ENCODE measurements at places on chromosomes 5 and 9.
A peak's percentile ranks its signal among the peaks of the same experiment; 100 is the strongest.

- peak; percentile 34 for DNase-seq
Observed at GRCh38 chr9:36901528-36901927, 132.5 kb downstream of the PAX5 start.

DNA sequence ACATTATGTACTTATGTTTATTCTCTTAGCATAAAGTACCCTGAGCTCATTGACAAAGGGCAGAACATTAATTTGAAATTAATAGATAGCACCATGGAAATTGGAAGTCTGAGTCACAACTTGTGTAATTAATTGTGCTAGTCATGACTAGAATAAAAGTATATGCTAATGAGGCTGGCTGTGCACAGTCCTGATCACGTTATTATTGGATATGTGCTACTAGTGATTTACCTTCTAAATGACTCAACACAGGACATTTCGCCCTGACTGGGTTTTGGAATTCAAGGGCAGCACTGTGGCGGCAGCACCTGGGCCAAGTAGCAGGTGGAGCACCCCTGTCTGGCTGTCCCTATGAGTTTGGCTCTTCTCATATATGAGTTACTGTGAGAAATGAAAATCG, 341.8 kb downstream of the ICE1 start:
- DNase-seq, result no peak

GRCh38 chr5:31273161-31273560, 79.7 kb downstream of the CDH6 start:
- DNase-seq, result no peak

DNA sequence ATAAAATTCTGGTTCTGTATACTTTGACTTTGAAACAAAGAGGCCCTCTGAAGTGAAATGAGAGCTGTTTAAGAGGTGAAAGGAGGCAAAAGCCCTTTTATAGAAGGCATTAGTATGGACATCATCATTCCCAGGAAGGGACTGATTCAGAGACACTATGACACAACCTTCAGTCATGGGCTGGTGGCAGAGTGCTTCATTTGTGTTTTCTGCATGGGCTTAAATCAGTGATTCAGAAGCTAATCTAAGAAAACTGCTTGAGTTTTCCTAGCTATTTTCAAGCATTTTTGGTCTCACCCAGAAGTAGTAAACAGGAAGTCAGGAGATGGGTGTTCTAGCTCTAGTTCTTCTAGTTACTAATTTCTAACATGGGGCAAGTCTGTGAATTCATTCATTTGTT, 288.9 kb downstream of the TRPM3 start:
- DNase-seq, result no peak

- no peak for DNase-seq
Observed at GRCh38 chr9:131594906-131595665, 49.8 kb downstream of the PRRT1B start.

GRCh38 chr5:134177369-134178095, 782 bp upstream of the SKP1 start:
- no peak for DNase-seq

- DNase-seq, result no peak
Observed at GRCh38 chr5:159448-160172, 31.7 kb upstream of the LRRC14B start.

GRCh38 chr5:17398431-17398830, 99.6 kb upstream of the TAF11L2 start:
- DNase-seq, result no peak

GRCh38 chr5:32598260-32598937, 13.0 kb downstream of the SUB1 start:
- no peak for DNase-seq

DNA sequence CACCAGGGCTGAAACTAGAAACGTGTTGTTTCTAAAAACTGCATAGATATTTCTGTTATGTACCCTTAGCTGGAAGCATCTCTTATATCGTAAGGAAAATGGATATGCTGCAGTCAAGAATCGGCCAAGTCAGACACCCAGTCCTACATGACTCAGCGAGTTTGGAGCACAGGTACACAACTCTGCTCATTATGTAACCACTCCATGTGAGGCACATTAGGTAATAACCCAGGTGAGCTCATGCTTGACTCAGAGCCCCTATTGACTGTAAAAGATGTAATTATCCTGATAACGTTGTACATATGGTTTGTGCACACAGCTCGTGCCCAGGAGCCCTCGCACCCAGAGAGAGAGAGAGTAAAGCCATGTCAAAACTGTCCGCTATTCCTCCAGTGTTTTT, 593.7 kb upstream of the ACO1 start:
- DNase-seq, result no peak

- no peak for DNase-seq
Observed at GRCh38 chr5:88667496-88668201, 215.3 kb downstream of the MEF2C start.

GRCh38 chr5:115573133-115573532, 28.6 kb upstream of the FEM1C start:
- no peak for DNase-seq

- peak; percentile 29 for DNase-seq
Observed at GRCh38 chr9:20980832-20981455, 50.5 kb downstream of the HACD4 start.

DNA sequence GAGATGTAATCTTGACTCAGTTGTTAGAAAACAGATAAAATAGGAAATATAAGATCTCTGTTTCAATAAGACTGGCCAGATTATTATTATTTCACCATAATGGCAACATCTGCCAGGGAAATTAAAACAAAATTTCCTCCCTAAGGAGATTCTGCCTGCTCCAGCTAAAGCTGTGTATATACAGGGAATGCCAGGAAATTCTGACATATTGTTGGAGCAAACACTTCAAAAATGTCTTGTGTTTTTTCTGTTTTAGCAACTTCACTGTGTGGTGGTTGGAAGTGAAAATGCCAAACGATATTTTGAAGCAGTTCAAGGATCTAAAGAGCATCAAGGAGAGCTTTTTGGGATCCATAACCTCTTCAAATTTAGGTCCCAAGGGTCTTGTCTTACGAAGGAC, 90.8 kb downstream of the ERCC6L2 start:
- DNase-seq, result no peak

- no peak for DNase-seq
Observed at GRCh38 chr9:89871871-89872331, 267.1 kb downstream of the GADD45G start.

DNA sequence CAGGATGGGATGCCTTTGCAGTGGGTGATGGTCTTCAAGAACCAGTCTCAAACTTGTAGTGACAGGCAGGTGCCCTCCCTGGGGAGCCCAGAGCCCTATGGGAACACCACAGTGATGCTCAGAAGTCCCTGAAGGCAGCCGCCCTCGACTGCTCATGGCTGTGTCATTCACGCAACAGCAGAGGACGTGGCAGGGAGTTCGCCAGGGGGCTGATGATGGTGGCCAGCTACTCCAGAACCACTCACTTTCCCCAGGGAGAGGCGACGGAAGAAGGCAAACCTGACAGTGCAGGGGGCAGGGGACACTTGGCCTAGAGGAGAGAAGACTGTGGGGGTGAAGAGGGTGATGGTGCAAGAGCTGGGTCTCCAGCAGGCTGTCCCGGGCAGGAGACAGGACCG, 4.0 kb downstream of the IL13 start:
- no peak for DNase-seq

DNA sequence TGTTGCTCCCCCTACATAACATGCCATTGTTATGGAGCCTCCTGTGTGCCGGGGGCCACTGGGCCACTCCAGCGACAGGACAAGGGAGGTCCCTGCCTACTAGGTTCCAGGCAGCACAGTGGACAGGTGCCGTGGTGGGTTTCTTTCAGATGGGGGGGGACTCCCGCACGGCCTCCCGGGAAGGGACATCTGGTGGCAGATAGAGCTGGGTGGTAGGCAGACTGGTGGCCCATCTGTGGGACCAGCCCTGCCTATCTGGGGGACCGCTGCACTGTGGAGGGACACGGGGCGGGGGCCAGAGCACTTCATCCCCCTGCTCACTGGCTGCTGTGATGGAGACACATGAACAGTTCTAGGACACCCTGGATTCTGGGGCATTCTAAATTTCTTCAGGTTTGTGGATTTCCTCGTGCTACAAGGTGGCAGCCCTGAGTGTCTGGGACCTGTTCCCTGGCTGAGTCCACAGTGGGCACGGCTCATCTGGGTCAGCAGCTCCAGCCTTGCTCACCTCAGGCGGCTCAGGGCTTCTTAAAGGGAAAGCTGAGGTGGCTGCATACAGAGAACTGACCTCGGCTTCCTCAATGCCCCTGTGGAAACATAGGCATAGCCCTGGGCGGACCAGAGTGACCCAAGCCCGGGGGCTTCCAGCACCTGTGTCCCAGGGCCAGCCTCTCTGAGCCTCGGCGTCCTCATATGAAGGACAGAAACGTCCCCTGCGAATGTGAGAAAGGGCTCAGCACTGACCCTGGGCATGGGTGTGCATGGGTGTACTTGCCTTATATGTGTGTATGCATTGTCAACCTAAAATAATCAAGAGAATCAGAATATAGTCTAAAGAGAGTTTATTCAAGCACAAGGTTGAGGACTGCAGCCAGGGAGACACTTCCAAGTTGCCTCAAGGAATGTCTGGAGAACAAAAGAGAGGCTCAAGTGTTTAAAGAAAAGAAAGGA, 22.5 kb downstream of the FGD3 start:
- DNase-seq, result no peak

DNA sequence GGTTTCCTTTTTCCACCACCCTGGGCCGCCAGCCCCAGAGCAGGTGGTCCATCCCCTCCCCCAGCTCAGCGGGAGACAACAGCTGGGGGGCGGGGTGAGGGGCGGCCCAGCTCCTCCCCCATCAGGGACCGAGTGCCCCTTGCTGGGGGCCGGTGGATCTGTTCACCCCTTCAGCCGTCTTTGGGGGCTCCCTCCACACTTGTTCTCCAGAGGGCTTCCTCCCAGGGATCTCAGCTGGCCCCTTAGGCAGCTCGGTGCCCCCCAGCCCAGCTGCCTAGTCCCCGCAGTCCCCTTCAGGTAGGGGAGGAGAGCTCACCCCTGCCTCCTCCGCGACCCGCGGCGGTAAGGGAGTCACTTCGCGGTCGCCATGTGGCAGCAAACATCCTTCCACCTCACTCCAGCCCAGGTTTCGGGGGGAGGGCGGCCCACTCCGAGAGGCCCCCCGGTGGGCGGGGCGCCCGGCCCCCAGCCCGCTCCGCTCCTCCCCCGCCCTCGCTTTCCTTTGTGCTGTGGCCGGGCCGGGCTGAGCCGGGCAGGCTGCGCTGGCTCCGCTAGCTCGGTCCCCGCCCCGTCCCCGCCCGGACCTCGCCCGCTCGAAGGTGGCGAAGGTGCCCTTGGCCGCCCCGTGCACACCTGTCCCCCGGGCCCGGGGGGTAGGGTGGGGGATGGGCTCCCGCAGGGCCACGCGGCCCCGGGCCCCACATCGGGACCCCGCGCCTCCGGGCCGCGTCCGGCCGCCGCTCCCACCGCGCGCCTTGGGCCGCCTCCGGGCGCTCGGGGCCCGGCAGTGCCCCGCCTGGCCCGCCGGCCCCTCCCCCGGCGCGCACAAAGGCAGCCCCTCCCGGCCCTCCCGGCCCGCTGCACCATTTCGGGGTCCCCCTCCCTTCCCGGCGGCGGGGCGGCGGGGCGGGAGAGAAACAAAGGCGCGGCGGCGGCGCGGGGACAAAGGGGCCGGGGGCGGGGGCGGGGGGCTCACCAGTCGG, 683 bp downstream of the DBN1 start:
- DNase-seq, result peak; percentile 48

- no peak for DNase-seq
Observed at GRCh38 chr9:33222031-33222430, 17.9 kb upstream of the SPINK4 start.

DNA sequence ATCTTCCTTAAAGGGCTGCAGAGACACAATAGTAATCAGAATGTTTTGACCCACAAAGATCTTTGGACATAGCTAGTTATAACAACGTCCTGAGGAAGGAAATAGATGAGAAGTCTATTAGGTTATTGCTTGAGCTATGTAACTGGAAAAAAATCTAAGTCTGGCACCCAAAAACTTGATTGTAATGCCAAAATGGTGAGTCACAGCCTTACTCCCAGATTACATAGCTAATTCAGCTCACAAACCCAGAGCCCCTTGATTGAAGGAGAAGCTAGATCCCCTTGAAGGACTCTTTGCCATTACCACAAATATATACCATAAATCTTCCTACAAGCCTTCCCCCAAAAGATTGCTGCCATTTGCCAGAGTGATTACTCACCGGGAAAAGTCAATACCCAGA, 341.8 kb upstream of the KIF2A start:
- no peak for DNase-seq

DNA sequence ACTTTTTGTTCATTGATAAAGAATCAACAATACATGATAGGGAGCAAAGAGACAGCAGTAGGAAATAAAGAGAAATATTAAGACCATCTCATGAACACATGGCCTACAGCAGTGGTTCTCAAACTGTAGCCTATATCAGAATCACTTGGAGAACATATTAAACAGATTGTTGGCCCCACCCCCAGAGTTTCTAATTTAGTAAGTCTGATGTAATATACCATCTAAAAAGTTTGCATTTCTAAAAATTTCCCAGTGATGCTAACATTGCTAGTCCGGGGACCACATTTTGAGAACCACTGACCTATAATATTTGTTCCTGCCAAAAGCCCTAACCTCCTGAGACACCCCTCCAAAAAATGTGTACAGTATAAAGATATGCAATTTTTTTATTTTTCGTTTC, 306.2 kb upstream of the NREP start:
- DNase-seq, result no peak

GRCh38 chr5:123722451-123722850, 210.5 kb downstream of the CSNK1G3 start:
- no peak for DNase-seq

DNA sequence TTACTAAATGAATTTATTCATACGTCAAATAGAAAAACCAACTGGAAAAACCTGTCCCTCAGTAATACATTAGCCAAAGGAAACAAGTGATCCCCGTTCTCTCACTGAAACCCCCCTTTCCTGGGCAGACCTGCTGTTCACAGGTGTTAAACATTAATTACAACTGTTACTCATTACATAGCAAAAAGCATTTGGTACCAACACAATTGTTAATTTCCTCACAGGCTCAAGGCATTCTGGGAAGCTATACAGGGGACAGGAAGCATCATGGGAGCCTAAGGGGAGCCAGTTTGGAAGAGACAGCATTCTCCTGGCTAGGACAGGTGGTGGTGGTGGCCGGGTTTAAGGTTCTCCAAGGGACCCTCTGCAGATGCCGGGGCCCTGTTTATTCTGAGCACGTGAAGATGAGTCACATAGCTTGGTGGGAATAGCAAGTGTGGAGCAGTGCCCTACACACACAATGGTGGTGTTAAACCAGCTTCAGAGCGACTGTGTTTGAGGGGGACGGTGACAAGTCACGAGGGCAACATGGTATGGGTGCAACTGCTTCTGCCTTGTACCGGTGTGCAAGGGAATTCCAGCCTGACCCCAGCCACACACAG, 62.6 kb upstream of the SLC25A51 start:
- DNase-seq, result no peak
